Adrenal gland (tissue), 19 donors: ENCODE measurements at places on chromosomes 7 and 10.

- no peak for DNase-seq
Measured at GRCh38 chr7:159207393-159207792, 62.7 kb upstream of the VIPR2 start.

GRCh38 chr7:80815733-80816132 is 103.1 kb downstream of the SEMA3C start:
- no peak for DNase-seq

DNA sequence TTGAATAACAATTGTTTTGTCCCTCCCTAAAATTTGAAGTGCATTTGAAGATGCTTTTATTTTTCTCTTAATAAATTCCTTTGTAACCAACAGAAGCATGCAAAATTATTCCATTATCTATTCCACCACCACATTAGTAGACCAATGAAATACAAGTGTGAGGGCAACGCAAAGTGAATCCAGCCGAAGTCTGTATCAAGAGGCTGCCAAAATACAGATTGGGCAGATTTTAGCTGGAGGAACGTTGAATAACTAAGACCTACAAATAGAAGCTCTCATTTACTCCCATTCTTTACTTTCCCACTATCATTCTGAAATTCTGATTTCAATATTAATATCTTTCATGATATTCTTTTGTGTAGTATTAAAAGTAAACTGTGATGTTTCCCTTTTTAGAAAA is 233.7 kb downstream of the BMPER start:
- no peak for DNase-seq

- no peak for DNase-seq
Measured at GRCh38 chr10:61890881-61891409, 10.6 kb upstream of the ARID5B start.

- no peak for DNase-seq
Measured at GRCh38 chr10:111531690-111532089, 454.9 kb downstream of the ADRA2A start.

DNA sequence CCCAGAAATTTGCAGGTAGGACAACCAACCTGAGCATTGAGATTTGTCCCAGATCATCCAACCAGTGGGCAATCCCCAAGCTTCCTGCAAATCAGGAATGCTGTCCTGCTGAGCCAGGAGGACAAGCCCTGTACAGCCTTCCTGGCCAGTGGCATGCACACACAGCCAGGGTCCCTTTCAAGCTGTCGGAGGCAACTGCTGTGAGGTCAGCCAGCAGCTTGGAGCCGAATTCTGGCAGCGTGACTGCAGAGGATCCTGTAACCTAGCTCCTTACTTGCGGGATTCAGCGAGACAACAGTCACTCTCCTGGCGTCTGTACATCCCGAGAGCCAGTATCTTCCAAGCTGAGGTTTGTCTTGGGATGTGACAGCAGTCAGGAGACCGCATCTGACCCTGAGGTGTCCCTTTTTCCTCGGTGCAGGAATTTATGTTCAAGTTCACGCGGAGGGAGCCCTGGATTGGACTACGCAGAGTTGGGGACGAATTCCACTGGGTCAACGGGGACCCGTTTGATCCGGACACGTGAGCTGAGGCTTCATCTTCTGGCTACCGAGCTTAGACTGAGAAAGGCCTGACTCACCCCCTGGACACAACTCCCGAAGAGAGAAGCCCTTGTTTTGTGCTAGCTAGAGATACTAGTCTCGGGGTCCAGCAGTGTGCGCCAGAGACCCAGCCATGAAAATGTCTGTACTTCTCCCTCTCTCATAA is 18.3 kb downstream of the CLEC2L start:
- DNase-seq, result no peak

DNA sequence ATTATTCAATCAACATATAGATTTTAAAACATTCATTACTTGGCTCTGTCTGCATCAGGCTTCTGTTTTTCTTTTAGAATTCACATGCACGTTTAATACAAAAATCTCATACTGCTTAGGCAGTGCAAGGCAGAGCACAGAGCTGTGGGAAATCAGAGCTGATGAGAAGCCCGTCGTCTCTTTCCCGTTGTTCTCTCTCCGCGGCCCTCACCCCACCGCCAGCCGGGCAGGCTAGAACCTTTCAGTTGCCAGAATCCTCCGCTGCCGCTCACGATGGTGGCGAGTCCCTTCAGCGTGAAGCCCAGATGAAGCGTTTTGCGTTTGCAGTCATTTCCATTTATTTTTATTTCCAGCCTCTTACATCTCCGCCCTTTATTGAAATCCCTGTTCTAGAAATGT is 648.2 kb downstream of the SDK1 start:
- DNase-seq, result no peak

GRCh38 chr10:97519342-97519741 is 20.6 kb downstream of the UBTD1 start:
- no peak for DNase-seq

GRCh38 chr10:110508806-110509544 is 11.3 kb downstream of the DUSP5 start:
- no peak for DNase-seq

- no peak for DNase-seq
Measured at GRCh38 chr7:80053124-80053523, 81.5 kb upstream of the GNAI1 start.

GRCh38 chr7:18290223-18290622 is 205.3 kb upstream of the HDAC9 start:
- DNase-seq, result no peak

DNA sequence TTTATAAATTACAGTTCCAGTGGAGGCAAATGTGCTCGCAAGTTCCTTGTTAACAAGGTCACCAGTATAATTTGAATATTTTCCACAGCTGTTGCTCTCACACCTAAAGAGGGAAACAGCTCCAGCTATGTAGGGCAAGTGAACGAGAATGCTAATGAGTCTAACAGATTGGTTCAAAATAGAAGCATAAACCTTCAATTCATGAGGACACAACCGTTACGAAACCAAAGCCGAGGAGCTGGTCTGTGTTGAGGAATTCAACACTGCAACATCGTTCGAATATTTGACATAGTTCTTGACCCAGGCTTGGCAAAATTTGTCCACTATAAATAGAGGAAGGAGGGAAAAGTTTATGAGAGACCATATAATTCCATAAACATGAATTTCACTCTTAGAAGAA is 161.3 kb downstream of the KLF6 start:
- peak; percentile 3 for DNase-seq

GRCh38 chr7:148720472-148720871 is 21.8 kb downstream of the CUL1 start:
- no peak for DNase-seq

- no peak for DNase-seq
Measured at GRCh38 chr10:133364645-133365431, 7.0 kb upstream of the FUOM start.

DNA sequence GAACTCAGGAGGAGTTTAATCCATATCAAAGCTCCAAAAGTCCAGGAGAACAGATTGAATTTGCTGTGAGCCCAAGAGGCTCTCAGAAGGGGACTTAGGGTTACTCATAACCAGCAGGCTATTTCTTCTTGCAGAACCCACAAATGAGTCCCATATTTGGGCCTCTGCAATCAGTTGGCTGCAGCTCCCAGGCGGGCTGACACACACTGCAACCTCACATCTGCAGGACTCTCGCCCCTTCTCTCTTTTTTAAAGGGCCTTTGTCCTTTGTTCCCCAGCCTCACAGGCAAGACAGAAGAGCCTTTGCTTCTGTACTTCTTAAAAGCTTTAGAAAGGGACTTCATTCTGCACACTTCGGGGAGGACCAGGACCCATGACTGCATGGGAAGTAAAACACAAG is 26.7 kb downstream of the CREB3L2 start:
- peak; percentile 50 for DNase-seq

- no peak for DNase-seq
Measured at GRCh38 chr10:80767963-80768362, 230.3 kb downstream of the SH2D4B start.

DNA sequence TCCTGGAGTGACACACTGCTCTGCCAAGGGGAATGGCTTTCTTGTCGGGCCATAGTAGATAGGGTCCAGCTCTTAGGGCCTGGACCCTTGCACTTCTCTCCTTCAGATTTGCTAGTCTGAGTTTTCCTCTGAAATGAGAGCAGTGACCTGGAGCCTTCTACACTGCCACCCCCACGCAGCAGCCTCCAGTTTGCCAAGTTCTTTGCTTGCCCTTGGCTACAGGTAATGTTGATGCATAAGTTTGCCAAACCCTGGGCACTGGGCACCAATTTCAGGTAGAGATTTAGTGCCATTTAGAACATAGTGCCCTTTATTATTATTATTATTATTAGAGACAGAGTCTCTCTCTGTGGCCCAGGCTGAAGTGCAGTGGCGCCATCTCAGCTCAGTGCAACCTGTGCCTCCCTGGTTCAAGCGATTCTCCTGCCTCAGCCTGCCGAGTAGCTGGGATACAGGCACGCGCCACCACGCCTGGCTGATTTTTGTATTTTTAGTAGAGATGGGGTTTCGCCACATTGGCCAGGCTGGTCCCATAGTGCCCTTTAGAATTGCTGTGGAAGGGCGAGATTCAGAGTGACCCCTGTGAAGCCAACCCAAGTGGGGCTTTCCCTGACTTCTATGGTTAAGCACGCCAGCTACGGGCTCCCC is 14.5 kb downstream of the EEPD1 start:
- DNase-seq, result no peak

DNA sequence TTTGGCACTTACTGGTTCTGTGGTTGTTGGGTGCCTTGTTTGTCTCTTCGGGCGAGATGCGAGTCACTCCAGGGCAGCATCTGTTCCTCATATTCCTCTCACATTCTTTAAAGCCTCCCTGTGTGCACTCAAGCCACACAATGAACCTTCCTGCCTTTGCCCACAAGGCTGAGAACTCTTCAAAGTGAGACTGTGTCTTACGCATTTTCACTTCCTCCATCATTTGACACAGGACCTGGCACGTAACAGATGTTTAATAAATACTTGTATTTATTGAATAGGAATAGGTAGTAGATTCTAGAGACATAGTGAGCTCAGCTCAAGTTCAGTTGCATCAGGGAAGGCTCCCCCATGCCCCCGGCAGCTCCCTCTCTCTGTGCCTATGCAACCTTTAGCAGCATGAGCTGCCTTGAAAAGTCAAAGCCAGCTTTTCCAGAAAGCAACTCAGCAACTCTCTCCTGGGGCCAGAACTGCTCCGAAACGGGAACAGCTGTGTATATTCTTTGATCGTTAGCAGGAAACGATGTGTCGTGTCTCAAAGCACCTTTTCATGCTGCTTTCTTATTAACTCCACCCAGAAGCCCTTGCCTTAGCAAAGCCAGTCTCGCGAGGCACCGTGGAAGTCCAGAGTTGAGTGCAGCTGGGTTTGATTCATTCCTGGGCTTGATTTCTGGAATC is 97.5 kb downstream of the PFKFB3 start:
- peak; percentile 43 for DNase-seq

DNA sequence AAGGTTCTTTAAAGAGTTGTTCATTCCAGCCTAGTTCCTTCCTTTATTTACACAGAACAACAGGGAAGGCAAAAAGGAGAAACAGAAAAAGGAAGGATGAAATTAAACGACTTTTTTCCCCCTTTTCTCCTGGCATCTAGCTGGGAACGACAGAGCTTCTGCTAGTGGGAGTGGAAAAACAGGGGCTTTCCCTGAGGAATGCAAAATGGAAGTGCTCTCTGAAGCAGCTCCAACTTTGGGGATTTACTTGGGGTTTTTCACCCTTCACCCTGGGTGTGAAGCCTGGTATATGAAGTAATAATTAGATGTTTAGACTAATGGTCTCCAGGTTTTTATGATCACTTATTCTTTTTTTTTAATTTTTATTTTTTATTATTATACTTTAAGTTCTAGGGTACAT is 4.2 kb downstream of the PMPCB start:
- no peak for DNase-seq

DNA sequence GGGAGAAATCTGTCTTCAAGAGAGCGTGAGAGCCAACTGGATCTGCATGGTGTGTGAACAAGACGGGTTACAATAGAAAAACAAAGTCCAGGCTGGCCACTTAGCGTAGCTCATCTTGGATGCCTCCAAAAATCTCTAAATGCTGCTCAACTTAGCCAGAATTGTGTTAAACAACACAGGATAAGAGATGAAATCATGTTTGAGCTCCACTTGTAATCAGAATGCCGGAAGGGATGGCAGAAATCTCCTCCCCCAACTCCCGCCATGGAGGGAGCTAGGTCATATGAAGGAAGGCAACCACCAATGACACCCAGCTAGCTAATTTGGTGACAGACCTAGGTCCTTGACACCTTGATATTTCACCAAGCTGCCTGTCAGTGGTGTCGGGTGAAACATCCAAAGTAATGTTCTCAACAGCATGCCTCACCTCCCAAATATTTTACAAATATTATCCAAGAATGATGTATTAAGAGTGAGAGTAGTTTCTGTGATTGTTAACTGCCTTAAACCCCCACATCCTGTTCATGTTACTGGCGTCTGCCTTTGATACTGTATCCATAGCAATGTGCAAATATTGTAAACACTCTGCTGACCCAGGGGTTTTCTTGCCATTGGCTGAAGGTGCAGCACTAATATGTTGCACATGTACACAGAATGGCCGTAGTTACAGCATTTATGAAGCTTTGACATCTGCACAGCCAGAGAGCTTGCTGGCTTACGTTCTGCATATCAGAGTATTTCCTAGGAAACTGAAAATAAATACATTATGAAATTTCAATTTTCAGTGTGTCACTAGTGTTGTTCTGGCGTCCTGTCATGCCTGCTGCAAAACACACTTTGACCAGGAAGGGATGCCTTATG is 25.8 kb downstream of the TMEM254 start:
- DNase-seq, result no peak
